ENCODE measurements at places on chromosomes 11 and 22. TPM values are rescaled to one million over a fixed set of nuclear protein-coding genes. Genes with fewer than 3 reads are reported as not detected.

DNA sequence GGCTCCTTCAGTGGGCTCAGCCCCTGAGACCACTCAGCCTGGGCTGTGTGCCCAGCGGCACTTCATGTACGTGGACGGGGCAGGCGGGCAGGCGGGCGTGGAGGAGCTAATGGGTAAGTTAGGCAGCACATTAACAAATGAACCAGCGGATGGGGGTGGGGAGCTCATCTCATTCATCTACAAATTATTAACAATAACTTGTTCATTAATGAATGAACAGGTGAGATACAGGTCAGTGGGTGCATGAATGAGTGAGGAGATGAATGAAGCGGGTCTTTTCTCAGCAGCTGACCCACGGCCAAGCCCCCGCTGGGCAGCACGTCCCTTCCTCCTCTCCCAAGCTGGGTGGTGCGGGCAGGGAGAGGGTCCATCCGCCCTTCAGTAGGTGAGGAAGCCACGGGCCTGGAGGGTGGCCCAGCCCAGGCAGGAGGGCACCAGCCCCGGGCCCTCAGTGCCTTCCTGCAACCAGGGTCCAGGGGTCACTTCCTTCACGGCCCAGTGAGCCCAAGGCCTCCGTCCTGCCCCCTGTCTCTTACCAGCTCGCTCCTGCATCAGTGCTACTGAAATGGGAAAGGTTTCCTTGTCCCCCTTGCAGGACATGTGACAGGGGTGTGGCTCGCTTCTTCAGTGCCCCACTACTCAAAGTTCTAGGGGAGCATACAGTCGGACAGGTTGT lies 60.5 kb upstream of the KCNQ1OT1 start:
- H3K27me3 ChIP-seq: no peaks in the 10 kb centered on the region
- H3K4me3 ChIP-seq: no peak overlapping the region
- H3K27ac ChIP-seq: no peak overlapping the region

The XKR3 gene
- not detected for total RNA-seq

The INS gene
- 0.37 TPM for total RNA-seq

DNA sequence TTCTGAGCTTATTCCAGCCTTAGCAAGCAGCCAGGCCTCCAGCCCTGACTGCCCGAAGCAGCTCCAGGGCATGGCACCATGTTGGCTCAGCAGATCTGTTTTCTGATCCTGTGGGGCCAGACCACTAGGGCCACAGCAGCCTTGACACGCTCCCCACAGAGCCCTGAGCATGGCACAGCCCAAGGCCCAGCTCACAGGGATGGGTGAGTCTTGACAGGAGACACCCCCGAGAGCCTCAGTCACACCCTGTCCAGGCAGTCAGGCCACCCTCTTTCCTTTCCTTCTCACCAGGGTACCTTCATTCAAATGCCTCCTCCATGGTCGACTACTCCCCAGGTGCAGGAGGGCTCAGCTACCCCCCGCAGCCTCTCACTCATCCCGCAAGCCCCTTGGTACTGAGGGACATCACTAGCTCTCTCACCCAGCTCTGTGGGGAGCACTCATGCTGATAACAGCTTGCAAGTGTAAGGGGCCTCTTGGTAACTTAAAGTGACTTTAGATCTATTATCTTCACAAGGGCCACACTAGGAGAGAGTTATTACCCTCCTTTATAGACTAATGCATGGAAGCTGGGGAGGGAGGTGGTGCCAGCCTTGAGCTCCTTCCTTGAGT lies 3.9 kb upstream of the CDC42BPG start:
- H3K27me3 ChIP-seq: no peaks in the 10 kb centered on the region
- no peak overlapping the region for H3K4me3 ChIP-seq
- DNase-seq: no peak
- no peaks in the 10 kb centered on the region for H3K36me3 ChIP-seq
- H3K27ac ChIP-seq: peak overlapping the region; percentile 11

The LRRC4C gene
- total RNA-seq: 0.42 TPM

DNA sequence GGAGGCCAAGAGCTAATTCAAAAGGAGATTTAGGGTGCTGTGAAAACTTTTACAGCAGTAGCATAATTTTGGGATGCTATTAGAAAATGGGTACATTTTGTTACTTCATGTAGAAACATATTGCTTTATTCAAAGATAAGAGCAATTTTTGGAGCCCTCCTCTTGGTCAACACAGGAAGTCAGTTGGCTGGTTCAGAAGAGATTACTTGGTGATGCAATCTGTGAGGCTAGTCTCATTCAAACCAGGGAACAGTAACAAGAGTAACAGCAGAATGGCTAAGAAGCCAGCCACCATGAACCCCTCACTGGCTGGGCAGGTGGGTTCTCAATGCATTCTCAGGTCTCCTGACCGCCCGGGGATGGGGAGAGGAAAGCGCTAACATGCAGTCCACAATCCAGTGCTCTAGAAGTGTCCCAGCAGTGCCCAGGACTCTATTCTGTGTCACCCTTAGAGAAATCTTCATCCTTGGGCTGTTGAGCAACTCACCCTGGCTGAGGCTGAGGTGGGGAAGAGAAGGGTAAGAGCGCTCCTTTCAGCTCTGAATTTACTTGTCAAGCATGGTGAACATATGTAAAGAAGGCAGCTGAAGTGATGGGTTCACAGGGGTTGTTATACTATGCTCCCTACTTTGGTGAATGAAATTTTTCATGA lies 262.2 kb upstream of the UBASH3B start:
- DNase-seq: no peak
- no peaks in the 10 kb centered on the region for H3K4me1 ChIP-seq
- H3K4me3 ChIP-seq: no peak overlapping the region
- no peaks in the 10 kb centered on the region for H3K27me3 ChIP-seq

The ELF5 gene
- total RNA-seq: 0.37 TPM

DNA sequence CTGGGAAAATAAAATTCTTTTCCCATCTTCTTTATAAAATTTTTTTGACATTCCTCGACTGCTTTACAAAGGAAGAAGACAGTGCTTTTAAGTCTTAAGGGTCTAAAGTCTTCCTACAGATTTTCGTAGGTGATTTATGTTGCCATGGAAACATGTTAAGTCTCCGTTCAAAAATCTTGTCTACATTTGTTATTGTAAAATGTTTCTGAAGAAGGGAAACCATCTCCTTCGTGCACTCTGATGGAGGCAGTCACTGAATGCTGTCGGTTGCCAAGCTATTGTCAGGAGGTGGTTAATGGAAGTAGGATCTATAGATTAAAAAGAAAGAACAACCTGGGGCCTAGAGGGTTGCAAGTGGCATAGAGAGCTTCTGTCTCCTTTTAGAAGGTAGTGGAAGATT lies 52.6 kb downstream of the MAP6 start:
- no peak for DNase-seq
- H3K27me3 ChIP-seq: no peaks in the 10 kb centered on the region
- H3K4me1 ChIP-seq: no peaks in the 10 kb centered on the region
- no peak overlapping the region for H3K27ac ChIP-seq

The NR1H3 gene
- total RNA-seq: 55.2 TPM

GRCh38 chr22:45626198-45626651 lies 45.4 kb upstream of the ATXN10 start:
- H3K4me1 ChIP-seq: no peaks in the 10 kb centered on the region
- no peak overlapping the region for H3K27ac ChIP-seq
- H3K4me3 ChIP-seq: no peak overlapping the region

GRCh38 chr11:2825261-2825888 lies 60.2 kb downstream of the CDKN1C start:
- H3K4me1 ChIP-seq: no peaks in the 10 kb centered on the region
- no peak overlapping the region for H3K4me3 ChIP-seq
- H3K27me3 ChIP-seq: no peaks in the 10 kb centered on the region
- no peak overlapping the region for H3K27ac ChIP-seq

The SLC35C1 gene
- 2.5 TPM for total RNA-seq

- DNase-seq: peak; percentile 57
- H3K4me3 ChIP-seq: no peak overlapping the region
- no peaks in the 10 kb centered on the region for H3K4me1 ChIP-seq
- H3K27ac ChIP-seq: no peak overlapping the region
- no peaks in the 10 kb centered on the region for H3K27me3 ChIP-seq
These were observed 22.7 kb upstream of the GRAMD1B start for GRCh38 chr11:123407130-123407995.

DNA sequence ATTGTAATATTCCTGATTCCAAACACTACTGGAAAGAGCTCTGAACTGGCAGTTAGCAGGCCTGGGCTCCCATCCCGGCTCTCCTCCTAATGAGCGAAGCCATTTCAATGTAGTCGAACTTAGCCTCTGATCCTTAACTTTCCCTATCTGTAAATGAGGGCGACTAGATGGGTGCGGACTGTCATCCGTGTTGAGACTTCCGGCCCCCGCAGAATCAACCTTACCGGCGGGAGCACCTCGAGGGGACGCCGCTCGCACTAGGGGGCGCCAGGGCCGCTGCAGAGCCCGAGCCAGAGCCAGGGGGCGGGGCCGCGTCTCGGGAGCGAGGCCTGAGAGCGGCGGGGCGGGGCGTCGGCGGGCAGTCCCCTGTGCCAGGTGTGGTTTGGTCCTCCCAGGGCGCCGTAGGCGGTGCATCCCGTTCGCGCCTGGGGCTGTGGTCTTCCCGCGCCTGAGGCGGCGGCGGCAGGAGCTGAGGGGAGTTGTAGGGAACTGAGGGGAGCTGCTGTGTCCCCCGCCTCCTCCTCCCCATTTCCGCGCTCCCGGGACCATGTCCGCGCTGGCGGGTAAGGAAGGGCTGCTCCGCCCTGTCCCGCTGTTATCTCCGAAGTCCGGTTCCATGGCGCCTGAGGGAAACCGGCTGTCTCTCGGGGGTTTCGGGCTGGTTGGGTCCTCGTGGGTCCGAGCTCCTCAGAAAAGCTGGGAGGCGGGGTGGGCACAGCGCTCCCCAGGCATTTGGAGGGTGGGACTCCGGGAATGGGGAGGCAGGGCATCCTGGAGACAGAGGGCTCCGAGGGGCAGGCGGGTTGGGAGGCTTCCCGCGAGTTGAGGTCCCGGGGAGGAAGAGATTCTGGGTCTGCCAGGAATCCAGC lies at the start of gene LIMK2:
TSS of gene LIMK2 (plus strand) at position 437 of the 869 bp plus-strand sequence. CDS start at position 548, 111 bp downstream.
- no peaks in the 10 kb centered on the region for H3K27me3 ChIP-seq
- peak within 1 kb of the TSS; percentile 86 for H3K4me3 ChIP-seq
- H3K36me3 ChIP-seq: no peaks in the 10 kb centered on the region
- peaks cover 31% of the 10 kb centered on the region for H3K4me1 ChIP-seq

DNA sequence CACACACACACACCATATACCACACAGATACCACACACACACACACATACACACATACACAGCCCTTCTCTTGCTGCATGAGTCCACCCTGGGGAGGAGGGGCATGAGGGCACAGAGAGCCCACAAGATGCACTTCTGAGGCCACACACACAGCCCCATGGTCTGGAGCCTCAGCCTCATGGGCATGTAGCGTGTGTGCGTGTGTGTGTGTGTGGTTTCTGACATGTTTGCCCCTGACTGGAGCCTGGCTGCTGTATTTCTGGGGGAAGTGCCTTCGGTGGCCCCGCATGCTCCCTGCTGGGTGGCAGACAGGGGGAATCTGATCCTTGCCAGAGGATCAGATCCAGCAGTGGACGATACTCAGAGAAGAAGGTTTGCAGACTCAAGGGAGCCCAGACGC lies 97.0 kb upstream of the PRR5 start:
- no peak for DNase-seq
- H3K27me3 ChIP-seq: peaks cover 3% of the 10 kb centered on the region
- no peaks in the 10 kb centered on the region for H3K4me1 ChIP-seq
- no peak overlapping the region for H3K27ac ChIP-seq

The KDM4E gene
- total RNA-seq: not detected

The CCDC15 gene
- 1.2 TPM for total RNA-seq

DNA sequence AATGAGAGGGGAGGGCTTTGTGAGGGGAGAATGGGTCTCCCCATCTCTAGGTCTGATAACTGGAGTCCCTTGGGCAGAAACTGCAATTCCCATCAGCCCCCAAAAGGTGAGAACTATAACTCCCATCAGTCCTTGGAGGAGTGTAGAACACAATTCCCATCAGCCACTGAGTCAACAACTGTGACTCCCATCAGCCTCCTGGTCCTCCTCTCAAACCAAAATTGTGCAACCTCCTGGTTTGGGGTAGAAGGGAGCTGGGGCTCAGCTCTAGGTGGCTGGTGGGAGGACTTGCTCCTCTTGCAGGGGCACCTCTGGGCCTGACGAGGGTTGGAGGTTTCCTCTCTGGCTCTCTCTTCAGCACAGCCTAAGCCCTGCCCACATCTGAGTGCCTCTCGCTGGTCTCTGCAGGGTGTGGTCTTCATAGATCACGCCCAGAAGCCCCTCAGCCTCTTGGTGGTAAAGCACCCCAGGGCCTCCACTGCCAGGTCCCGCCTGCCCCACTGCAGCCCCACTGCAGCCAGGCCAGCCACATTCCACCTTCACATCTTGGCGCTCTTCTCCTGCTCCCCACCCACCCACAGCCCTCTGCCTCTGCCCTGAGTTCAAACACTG lies 18.5 kb downstream of the SLC22A12 start:
- no peaks in the 10 kb centered on the region for H3K4me1 ChIP-seq
- no peak overlapping the region for H3K27ac ChIP-seq
- no peak for DNase-seq

DNA sequence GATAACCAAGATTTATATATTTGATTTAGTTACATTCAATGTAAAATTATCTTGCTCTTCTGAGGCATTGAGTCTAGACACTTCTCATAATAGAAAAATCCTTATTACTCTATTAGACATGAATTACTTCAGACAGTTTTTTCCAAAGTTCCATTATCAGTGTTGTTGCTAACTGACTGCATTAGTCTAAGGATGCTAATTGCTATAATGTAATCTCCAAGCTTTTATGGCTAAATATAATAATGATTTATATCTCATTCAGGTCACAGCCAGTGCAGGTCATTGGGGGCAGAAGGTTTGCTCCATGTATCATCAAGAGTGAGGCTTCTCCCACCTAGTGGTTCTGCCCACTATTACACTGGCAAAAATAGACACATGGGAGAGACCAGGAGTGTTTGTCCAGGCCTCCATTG lies 377.2 kb upstream of the DDI1 start:
- DNase-seq: no peak
- no peaks in the 10 kb centered on the region for H3K4me1 ChIP-seq
- H3K27me3 ChIP-seq: no peaks in the 10 kb centered on the region
- no peaks in the 10 kb centered on the region for H3K36me3 ChIP-seq
- no peak overlapping the region for H3K27ac ChIP-seq

DNA sequence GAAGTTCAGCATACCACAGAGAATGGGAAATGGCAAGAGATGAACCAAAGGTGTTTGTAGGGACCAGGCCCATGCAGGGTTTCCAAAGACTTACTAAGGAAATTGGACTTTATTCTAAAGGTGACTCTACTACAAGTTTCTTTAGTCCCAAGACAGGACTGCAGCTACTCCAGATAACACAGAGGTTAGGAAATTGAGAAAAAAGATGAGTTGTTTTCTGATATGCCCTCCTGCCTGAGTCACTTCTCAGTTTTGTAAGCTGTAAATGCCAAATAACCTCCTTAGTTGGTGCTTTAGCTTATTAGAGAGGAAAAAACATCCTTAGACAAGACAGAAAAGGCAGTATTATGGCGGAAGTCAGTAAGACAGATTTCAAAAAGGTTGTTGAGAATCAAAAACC lies 95.9 kb downstream of the C11orf58 start:
- peaks cover 15% of the 10 kb centered on the region for H3K36me3 ChIP-seq
- H3K27ac ChIP-seq: no peak overlapping the region
- H3K4me1 ChIP-seq: no peaks in the 10 kb centered on the region
- H3K27me3 ChIP-seq: no peaks in the 10 kb centered on the region

DNA sequence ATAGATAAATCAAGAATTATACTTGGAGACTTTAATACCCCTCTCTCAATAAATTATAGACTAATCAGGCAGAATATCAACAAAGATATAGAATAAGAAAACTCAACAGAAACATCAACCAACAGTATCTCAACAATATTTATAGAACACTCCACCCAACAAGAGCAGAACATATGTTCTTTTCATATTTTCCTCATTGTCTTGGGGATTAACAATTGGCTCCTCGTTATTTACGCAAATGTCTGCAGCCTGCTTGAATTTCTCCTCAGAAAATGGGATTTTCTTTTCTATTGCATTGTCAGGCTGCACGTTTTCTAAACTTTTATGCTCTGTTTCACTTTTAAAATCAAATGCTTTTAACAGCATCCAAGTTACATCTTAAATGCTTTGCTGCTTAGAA lies 37.0 kb upstream of the FBLN1 start:
- H3K27me3 ChIP-seq: no peaks in the 10 kb centered on the region
- DNase-seq: no peak
- H3K27ac ChIP-seq: no peak overlapping the region
- H3K4me3 ChIP-seq: no peak overlapping the region
